ENCODE measurements at places on chromosomes 1 and 21. TPM values are rescaled to one million over a fixed set of nuclear protein-coding genes. Genes with fewer than 3 reads are reported as not detected.

CAMK1G gene
- total RNA-seq, result not detected

GRCh38 chr1:212873518-212873917 lies 15.4 kb downstream of the FLVCR1 start:
- DNase-seq, result no peak

- DNase-seq, result no peak
Observed at GRCh38 chr1:211697356-211697755, 21.9 kb upstream of the NEK2 start.

ATP1A4 gene
- total RNA-seq, result not detected

RIPPLY3 gene
- total RNA-seq, result not detected

DNA sequence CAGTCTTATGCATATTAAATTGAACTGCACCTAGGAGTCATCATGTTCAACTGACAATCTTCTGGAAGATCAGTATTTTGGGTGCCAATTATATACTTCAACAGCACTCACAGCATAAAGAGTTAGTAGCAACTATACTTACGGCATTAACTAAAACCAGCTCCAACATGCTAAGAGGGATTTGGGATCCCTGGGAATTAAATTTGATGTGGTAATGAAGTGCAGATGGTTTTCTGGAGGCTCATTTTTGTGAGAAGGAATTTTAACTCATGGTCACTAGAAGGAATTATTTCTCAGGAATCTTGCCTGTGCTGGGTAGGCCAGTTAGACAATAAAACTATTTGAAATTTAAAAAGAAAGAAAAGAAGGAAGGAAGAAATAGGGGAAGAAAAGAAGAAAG lies 18.3 kb downstream of the IFI44 start:
- no peak for DNase-seq

DNA sequence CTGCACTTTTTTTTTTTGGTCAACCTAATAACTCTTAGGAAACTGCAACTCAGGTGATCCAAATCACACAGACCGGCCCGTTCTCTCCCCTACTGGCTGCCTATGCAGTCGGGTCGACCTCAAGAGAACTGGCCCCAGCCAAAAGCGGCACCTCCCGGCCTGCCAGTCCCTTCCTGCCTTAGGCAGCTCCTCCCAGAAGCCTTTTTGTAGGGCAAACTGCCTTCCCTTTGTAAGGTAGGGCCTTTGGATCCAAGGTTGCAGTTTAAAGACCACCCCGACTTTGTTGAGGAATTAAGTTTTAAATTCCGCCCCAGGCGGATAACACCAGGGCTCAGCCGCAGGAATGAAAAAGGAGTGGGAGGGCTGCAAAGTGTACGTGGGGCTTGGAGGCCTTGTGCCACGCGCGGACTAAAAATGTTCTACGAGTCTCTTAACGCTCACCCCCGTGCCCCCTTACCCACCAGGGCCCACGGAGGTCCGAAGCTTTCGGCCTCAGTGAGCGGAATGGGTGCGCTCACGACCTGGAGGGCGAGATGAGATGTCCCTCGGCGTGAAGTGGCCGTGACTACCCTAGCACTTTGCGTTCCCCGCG lies 642 bp upstream of the ST3GAL3 start:
- peak; percentile 11 for DNase-seq

RNF19B gene
- total RNA-seq, result 20.4 TPM

FCGR1A gene
- 2.4 TPM for total RNA-seq

DNA sequence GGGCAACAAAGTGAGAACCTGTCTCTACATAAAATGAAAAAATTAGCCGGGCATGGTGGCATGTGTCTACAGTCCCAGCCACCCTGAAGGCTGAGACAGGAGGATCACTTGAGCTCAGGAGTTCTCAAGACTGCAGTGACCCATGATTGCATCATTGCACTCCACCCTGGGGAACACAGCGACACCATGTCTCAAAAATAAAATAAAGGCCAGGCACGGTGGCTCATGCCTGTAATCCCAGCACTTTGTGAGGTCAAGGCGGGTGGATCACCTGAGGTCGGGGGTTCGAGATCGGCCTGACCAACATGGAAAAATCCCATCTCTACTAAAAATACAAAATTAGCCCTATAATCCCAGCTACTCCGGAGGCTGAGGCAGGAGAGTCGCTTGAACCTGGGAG lies 20.1 kb downstream of the ANKRD13C start:
- no peak for DNase-seq

DNA sequence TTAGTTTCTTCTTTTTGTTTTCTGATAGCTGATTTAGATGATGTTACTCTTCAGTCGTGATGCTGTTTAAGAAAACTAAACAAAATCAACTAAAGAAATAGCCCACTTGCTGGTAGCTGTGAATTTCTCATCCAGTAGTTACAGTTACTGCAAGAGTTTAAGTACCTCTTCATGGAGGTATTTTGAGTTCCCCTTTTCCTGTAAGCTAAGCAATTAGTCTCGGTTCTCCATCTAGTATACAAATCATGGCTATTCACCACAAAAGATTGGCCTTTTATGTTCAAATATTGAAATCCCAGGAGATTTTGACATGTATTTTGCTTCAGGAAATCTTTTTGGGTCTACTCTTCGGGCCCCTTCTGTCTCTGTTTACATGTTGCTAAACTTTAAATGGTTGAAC lies 31.1 kb downstream of the HUNK start:
- DNase-seq, result no peak

DNA sequence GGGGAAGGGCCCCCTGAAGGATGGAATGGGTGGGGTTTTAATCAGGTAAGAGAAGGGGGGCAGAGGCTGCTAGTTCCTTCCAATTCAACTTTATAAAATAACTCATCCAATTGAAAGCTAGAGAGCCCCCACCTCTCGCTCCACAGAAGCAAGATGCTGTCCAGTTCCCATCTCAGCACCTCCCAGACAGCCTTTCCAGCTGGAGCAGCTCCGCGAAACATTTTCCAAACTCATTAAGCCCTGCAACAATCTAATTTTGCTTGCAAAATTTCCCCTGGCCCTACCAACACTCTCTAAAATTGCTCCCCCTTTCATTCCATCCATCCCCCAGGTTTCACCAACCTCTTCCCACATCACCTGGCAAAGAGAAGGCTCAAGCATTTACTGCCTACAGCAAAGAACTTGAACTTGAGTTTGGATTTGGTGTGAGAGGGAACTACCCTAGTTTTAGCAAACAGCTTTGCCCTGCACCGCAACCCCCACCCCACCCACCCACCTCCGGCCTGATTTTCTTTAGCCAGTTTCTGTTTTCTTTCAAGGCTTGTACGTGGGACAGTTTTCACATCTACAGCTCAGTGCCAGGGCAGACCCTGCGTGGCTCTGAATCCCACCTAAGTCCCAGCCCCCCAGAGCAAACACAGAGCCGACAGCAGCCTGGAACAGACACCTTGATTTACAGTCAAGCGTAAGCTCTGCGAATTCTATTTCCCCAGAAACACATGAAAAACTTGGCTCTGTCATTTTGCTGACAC lies 46.7 kb downstream of the SYF2 start:
- no peak for DNase-seq

DNA sequence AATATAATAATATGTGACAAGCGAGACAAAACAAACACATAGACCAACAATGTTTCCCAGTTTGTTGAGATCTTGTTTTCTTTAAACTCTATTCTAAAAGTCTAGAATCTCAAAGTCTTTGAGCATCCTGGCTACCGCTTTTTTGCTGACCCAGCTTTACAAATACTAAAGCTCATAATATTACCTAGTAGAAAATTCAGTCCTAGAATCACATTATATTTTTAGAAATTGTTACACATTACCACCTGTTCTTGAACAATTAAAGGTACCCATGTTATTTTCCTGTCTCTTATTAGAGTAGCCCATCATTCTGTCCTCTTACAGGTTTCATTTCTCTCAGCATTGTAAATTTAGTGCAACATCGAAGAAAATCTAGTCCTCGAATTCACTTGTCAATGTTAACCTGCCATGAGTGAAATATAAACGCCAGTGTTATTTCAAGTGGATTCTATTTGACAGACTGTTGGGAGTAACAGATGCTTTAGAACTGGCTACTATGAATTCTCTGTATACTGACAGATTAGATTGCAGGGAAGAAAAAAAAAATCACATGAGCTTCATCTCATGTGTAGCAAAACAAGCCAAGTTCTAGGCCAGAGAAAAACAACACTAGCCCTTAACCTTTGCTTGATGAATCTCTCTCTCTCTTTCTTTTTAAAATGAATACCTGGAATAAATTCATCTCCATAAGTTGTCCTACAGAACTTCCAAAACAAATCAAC lies 851.2 kb upstream of the ADAMTS5 start:
- no peak for DNase-seq

PIGM gene
- total RNA-seq, result 6.7 TPM

- no peak for DNase-seq
Observed at GRCh38 chr1:67089685-67090208, 35.8 kb upstream of the SLC35D1 start.

- DNase-seq, result no peak
Observed at GRCh38 chr1:207605444-207606361, 39.2 kb upstream of the CR1L start.

TDRD5 gene
- total RNA-seq, result 2.8 TPM

CLDN14 gene
- total RNA-seq, result not detected

DNA sequence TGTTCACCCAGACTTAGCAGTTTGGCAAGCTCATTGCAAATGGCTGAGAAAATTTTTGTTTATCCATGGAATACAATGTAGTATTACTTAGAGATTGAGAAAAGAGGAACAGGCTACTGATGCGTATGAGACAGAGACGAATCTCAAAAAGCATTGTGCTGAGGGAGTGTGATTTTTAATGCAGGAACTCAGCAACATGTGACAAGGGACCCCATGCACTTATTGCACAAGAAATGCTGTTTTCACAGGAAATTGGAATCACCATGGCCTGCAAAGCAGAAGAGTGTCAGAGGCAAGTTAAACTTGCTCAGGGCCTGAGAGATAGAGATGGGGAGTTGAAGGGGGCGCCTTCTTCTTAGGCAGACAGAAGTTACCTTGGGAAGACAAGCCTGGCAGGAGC lies 32.6 kb upstream of the TLR5 start:
- DNase-seq, result no peak

- DNase-seq, result no peak
Observed at GRCh38 chr1:184462155-184462554, 75.3 kb downstream of the C1orf21 start.

LORICRIN gene
- not detected for total RNA-seq
